ENCODE measurements at places on chromosomes 4 and X.

DNA sequence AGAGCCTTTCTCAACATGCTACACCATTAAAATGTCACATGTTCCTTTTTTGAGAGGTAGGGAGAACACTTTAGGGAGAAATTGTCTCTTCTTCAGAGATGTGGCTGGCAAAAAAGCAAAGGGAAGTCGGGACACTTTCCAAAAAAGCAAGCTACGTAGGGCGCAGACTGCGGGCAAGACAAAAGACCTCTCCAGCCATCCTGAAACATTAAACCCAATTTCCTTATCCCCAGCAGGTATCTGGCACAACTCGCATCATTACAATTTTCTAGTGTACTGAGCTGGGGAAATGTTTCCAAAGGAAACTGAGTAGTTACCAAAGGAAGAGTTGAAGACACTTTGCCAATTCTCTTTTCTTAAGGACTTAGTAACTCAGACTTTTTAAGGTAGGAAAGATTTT, 116.0 kb downstream of the PACRGL start:
- no peak for DNase-seq

DNA sequence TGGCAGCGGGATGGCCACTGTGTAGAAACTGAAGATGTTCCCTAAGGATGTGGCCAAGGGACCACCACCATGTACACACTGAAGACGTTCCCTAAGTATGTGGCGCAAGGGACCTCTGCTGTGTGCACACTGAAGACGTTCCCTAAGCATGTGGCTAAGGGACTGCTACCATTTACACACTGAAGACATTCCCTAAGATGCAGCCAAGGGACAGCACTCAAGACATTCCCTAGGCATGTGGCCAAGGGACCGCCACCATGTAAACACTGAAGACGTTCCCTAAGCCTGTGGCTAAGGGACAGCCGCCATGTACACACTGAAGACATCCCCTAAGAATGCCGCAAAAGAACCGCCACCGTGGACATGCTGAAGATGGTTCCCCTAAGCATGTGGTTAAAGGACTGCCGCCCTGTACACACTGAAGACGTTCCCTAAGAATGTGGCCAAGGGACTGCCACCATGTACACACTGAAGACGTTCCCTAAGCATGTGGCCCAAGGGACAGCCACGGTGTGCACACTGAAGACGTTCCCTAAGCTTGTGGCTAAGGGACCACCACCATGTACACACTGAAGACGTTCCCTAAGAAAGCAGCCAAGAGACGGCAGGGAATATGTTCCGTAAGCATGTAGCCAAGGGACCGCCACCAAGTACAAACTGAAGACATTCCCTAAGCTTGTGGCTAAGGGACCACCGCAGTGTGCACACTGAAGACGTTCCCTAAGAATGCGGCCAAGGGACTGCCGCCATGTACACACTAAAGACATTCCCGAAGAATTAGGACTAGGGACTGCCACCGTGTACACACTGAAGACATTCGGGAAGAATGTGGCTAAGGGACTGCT, 43.3 kb downstream of the DHRSX start:
- DNase-seq: no peak

DNA sequence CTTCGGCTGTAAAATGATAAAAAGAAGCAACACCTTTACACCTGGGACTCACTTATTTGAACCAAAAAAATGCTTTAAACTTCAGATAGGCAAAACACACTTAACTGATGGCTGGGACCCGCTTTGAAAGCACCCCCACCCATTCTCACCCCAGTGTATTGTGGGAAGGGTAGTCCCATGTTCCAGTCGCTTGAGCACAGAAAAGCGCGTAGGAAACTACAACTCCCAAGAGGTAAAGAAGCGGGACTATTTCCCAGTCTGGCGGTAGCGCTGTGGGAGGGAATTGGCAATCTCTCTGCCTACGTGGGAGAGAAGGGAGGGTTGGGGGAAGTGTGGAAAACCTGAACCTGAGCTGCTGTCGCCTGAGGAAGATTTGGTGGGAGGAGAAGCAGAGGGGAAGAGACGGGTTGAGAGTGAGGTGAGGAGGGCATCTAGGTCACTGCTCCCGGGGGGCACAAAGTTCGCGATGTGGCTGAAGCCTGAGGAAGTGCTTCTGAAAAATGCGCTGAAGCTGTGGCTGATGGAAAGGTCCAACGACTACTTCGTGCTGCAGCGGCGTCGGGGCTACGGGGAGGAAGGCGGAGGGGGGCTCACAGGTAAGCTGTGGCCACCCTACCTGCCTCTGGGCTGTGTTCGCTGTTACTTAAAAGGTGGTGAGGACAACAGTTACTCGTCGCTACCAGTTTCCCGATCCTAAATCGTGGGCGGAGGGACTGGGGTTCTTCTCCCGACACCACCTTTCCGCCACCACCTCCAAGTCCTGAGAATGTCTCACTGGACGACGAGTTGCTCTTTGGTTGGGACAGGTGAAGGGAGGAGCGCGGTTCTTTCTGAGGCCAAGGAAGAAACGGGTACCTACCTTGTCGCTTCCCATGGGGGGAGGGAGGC, at the start of gene TBC1D8B:
Gene TBC1D8B, plus strand, starts transcription at position 286 of the 888 bp plus-strand sequence. Its CDS starts 181 bp downstream, at position 467.
- DNase-seq: peak; percentile 93

GRCh38 chr4:98151145-98151924, 8.1 kb upstream of the STPG2 start:
- DNase-seq: no peak

DNA sequence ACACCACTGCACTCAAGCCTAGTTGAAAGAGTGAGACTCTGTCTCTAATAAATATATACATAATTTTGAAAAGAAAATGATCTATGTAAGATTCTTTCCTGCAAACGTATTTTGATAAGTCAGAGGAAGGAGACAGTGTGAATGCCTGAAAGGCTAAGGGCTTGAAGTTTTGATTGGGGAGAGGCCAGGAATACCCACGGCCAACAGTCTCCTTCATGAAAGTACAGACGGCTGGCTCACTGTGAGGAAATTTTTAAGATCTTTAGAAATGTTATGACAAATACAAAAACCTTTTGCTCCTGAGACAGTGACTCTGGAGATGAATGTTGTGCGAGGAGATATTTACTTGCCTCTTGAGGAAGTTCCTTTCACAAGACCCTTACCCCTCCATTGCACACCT, 111.4 kb upstream of the KLHL13 start:
- peak; percentile 23 for DNase-seq

DNA sequence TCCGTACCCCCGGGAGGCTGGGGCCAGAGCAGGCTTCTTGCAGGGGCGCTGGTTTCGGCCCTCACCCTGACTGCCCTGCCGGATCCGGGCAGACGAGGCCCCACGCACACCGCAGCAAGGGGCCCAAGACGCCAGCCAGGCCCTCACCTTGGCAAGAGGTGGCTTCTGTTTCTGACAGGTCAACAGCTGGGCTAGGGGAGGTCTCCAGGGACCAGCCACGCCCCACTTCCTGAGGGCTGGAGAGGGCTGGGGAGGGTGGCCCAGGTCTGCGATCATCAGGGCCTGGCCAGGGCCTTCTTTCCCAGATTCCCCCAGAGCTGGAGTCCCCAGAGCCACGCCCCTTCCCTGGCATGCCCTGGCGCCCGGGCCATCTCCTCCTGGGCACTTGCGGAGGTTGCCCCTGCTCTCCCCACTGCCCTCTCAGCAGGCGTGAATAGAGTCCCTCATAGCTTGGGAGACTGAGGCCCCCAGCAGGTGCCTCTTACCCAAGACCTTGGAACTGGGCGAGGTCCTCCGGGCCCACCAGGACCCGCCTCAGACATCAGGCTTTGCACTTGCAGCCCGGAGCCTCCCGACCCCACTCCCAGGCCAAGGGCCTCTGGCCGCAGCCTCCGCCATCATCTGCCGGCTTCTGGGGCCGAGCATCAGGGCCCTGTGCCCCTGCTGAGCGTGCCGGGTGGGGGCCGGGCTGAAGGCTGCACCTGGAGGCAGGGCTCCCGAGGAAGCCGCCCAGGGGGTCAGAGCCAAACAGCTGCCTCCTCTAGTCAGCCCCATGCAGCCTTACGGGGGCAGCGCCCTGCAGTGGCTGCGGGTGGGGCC, 6.3 kb upstream of the FGFR3 start:
- DNase-seq: no peak

DNA sequence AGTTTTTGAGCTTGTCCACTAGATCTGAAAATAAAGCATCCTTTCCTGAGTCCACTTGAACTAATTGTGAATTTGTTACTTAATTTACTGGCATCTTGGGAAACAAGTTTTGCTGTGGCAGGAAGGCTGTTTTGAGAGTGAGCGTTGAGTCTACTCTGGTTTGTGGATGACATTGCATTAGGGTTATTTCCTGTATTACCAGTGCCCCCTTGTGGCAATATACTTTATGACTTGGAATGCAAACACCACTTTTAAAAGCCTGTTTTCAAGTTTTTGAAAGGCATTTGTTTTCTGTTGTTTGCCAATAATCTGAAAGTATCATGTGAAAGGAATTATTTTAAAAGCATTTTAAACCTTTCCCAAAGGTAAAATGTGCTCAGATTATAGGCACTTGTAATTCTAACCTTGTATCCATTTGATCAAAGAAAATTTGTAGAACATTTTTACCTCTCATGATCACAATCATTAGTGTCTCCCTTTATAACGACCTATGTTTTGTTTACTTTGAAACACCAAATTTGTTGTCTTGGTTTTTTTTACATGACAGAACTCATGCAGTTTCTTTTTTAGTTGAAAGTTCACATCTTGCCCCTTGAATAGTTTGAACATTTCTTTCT, 18.0 kb upstream of the CYP2U1 start:
- DNase-seq: peak; percentile 78

DNA sequence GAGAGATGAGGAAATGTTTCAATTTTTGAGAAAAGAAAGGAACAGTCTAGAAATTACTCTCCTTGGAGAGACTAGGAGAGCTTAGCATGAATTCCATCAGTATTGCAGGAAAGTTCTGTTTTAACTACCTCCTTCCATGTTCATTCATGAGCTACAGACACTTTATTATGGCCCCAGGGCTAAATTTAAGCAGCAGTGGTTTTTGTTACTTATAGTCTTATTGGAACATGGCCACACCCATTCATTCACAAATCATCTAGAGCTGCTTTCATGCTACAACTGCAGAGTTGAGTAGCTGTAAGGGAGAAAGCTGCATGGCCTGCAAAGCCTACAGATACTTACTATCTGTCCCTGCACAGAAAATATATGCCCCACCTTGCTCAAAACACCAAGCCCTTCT, 81.7 kb downstream of the SHISA3 start:
- no peak for DNase-seq

- DNase-seq: no peak
Observed at GRCh38 chrX:18002791-18003190, 141.7 kb upstream of the RAI2 start.

DNA sequence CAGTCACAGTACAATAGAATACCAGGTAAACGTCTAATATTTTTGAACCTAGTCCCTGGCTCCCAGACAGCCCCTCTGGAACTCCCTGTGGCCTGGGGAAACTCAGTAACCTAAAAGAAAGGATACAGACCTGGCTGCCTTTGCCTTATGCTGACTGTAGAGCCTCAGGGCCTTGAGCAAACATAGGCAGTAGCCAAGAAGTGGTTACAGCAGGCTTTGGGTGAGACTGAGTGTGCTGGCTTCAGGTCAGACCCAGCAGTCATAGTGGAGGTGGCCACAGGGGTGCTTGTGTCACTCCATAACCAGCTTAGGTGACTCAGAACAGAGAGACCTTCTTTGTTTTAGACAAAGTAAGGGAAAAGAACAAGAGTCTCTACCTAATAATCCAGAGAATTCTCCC, 141.8 kb upstream of the PRDX4 start:
- no peak for DNase-seq

DNA sequence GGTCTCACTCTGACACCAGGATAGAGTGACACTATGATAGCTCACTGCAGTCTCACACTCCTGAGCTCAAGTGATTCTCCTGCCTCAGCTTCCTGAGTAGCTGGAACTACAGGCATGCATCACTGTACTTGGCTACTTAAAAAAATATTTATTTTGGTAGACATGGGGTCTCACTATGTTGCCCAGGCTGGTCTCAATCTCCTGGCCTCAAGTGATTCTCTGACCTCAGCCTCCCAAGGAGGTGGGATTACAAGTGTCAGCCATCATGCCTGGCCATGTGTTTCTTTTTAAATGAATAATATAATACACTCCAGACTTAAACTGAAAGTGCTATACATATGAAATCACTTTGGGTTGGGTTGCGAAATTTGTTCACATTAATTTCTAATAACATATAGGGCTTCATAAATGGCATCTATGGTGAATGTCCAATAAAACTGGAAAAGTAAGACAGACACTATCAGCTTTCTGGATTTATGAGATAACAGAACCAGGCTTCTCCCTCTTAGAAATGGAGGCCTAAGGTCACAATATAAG, 48.0 kb downstream of the SEC24D start:
- DNase-seq: peak; percentile 43

DNA sequence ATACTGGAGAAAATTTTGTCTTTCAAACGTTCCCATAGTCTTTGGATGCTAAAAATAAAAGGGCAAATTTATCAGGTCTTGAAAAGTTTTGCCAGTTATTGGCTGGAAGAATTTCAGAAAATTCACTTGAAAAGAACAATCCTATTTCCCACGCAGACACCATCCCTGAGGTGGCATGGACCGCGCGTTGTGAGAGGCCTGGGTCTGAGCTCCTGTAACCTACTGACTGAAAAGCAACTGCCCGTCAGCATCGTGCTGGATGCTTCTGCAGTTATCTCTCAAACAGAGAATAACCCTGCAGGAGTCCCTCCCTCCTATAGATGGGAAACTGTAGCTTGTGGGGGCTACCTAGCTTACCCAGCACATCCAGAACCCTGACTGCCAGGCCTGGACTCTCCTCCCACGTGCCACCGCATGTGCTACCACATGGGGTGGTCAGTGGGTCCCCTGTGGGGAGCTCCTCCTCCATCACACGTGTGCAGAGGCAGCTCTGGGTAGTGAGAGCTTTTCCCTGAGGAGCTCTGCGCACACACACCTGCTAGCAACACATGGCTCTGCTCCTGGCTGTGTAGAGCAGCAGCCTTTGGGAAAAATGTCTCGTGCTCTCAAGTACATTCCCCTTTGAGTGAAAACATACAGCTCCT, 36.1 kb downstream of the NSG1 start:
- DNase-seq: no peak

DNA sequence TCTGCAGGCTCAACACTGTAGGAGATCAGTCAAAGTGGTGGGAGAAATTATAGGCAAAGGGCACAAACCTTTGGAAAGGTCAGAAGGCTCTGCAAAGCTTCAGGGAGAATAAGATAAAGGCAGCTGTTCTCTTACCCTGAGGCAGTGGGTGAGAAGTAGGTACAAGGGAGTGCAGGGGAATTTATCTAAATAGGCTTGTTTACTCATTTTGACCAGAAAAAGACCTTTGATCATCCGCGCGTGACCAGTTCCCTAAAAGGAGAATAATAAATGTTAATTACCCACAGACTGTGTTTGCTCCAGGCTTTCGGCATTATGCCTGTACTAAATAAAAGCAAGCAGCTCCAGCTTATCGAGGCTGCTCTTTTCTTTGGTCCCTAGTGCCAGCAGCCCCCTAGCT, 9.3 kb downstream of the FGFBP2 start:
- DNase-seq: no peak

DNA sequence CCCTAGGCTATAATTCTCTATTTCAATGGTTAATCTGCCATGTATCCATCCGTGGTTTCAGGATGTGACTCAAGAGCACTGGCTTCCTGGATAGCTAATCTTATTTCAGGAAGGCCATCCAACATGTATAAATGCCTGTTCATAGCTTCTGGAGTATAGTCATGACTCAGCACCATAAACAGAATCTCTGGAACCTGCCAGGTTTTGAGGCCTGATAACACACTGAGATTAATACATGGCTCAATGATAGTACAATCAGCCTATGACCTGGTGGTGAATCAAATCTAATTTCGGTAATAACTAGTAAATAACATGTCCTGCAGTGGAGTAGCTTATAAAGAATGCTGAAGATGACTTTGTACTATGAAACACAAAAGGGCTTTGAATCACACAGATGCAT, 5.7 kb upstream of the IL13RA2 start:
- peak; percentile 87 for DNase-seq

Data from fibroblast of mammary gland (primary cell).